ENCODE measurements at places on chromosomes 13 and 19.

GRCh38 chr19:40143612-40144011 lies 47.6 kb upstream of the MAP3K10 start:
- DNase-seq = peak; percentile 15

- DNase-seq = no peak
These were observed 6.7 kb upstream of the PGPEP1 start for GRCh38 chr19:18333680-18334079.

GRCh38 chr13:30569901-30570576 lies 47.7 kb upstream of the USPL1 start:
- DNase-seq = peak; percentile 95

DNA sequence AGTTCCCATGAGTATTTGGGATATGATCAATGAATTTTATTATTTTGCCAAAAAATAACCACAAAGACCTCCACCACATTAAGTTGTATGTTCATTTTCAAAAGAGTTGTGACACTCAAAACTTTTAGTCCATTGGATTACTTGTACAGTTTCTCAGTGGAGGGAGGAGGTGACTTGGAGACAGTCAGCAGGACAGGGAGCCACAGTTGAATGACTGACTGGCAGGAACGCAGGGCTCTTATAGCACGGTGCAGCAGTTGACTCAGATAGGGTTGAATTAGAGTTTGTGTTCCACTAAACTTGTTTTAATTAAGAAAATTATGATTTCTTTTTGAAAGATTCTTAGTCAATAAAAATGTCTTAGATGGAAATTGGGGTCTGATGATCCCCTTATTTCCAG lies 42.5 kb downstream of the TNFRSF19 start:
- DNase-seq = no peak

GRCh38 chr13:61029064-61029463 lies 386.6 kb downstream of the PCDH20 start:
- no peak for DNase-seq

GRCh38 chr19:30393046-30393445 lies 20.9 kb downstream of the ZNF536 start:
- peak; percentile 71 for DNase-seq

DNA sequence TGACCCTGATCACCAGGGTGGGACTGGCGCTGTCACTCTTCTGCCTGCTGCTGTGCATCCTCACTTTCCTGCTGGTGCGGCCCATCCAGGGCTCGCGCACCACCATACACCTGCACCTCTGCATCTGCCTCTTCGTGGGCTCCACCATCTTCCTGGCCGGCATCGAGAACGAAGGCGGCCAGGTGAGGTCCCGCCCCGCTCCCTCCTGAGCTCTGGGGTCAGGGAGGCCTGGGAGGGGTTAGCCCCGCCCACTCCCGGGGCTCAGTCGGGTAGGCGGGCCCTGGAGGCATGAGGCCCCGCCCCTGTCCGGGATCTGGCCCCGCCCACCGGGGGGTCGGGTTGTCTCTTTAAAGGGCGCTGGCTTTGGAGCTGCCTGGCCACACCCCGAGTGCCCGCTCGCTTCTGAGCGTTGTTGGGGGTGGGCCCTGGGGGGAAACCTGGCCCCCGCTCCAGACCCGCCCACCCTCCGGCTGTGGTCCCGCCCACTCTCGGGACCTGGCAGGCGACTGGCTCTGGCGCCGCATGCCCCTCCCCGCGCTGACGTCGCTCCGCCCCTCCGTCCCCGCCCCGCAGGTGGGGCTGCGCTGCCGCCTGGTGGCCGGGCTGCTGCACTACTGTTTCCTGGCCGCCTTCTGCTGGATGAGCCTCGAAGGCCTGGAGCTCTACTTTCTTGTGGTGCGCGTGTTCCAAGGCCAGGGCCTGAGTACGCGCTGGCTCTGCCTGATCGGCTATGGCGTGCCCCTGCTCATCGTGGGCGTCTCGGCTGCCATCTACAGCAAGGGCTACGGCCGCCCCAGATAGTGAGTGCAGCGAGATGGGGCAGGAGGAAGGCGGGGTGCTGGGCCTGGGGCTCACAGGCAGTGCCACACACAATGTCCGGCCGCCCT lies 13.1 kb downstream of the DDX39A start:
- peak; percentile 80 for DNase-seq

GRCh38 chr13:28493740-28494503 lies 1.0 kb downstream of the FLT1 start:
- DNase-seq = no peak

DNA sequence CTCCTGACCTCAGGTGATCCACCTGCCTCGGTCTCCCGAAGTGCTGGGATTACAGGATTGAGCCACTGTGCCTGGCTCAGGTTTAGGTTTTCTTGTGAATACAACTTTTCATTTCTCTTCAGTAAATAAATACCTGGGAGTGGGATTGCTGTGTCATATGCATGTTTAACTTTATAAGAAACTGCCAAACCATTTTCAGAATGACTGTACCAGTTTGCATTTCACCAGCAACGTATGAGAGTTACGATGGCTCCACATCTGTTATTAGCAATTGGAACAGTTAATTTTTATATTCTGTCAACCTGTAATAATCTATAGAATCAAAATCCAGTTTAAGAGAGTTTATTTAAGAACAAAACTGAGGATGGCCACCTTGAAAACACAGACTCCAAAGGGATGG lies 52.2 kb downstream of the TEX26 start:
- no peak for DNase-seq

DNA sequence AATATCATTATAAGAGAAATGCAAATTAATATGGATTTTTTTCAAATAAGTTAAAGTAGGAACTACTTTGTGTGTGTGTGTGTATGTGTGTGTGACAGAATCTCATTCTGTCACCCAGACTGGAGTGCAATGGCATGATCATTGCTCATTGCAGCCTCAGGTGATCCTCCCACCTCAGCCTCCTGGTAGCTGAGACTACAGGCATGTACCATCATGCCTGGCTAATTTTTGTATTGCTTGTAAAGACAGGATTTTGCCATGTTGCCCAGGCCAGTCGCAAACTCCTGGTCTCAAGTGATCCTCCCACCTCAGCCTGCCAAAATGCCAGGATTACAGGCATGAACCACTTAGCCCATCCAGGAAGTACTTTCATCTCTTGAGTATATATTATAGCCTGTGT lies 3.2 kb upstream of the ERVV-2 start:
- DNase-seq = no peak

GRCh38 chr19:8475005-8475404 lies 27.4 kb downstream of the PRAM1 start:
- no peak for DNase-seq

DNA sequence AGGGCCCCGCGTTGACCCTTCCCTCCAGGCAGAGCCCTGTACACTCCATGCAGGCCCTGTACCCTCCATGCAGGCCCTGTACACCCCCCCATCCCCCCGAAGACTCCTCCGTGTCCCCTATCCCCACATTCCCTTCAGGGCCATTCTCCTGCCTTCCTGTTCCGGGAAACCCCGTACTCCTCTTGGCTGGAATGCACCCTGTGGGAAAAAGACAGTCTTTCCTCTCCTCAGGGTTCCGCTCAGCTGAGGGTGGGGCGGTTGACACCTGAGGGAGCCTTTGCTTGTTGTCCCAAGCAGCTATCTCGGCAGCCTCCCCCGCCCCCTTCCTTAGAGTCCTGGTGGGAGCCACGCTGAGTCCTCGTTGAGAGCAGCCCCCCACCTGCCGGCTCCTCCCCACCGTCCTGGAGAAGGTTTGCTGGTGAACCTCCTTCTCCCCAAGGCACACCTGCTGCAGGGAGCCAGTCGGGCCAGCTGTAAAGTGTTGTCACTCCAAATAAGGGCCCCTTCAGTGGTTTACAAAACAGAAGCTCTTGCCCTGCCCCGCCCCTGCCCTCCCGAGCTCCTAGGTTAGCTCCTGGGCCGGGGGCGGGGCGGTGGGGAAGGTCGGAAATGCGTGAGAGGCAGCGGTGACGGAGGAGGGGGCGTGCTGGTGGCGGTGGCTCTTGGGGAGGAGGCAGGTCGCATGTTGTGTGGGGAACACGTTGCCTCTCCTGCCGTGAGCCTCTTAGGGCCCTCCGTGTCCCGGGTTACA lies 1.5 kb downstream of the GNA11 start:
- DNase-seq = no peak

DNA sequence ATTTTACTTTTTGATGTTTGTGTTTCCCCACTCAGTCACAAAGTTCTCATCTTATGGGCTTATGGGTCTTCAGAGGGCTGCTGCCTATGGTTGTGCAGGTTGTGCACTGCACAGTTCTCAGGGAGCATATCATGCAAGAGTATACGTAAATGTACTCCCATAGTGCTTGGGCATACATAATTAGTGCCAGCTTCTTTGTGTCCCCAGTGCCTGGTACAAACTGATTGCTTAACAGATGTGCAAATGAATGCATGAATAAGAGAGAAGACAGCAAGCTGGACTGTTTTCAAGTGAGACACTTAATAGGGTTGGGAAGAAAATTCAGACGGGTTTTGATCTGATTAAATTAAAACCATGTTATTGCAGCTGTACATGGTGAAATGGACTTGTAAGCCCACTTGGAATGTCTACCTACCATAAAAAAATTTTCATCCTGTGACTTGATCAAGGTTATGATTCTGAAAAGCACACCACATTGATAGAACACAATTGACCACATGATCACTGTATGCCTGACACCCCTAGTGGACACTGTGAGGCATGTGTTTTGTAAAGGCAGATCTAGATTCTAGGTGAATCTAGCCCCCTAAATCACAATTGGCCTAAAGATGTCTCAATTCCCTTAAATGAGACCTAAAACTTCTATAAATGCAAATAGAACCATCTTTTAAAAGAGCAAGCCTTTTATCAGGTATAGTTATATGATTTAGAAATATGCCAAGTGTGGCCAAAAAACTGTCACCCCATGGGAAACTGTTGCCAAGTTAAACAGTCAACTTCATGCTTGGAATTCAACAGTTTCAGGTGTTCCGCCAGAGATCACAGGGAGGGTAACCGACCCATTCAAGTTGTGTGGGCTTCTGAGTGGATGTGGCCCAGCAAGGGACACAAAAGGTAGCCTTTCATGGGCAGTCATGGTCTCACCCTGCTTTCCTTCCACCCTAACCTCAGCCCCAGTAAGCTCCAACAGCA lies 27.9 kb downstream of the FAM124A start:
- no peak for DNase-seq

DNA sequence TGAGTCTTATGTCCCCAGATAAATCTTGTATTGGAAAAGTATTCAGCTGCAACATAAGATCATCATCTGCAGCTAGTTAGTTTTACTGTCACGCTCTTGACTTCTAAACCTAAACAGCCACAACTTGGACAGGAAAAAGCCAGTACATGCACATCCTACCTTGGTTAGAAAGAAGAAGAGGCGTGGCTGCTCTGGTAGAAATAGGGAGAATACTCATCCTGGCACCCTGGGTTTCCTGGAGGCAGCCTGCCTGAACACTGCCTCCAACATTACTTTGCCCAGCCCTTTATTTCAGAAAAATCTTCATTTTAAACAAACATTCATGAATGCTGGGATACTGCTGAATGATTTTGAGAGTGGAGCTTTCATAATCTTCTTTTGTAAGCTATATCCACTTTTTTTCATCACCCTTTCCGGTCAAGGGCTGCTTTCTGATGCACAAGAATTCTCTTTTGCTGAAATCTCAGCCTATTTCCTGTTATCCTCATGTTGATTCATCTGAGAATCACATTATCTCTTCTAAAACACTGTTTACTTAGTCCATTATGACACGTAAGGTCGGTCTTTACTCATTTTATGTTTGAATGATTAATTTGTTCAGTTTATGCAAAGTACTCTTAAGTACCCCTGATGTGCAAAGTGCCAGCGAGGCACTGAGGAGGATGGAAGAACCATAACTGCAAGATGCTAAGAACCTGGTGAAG lies 55.2 kb downstream of the STARD13 start:
- DNase-seq = no peak

- DNase-seq = peak; percentile 32
These were observed 102.8 kb downstream of the EFNB2 start for GRCh38 chr13:106432636-106433035.

DNA sequence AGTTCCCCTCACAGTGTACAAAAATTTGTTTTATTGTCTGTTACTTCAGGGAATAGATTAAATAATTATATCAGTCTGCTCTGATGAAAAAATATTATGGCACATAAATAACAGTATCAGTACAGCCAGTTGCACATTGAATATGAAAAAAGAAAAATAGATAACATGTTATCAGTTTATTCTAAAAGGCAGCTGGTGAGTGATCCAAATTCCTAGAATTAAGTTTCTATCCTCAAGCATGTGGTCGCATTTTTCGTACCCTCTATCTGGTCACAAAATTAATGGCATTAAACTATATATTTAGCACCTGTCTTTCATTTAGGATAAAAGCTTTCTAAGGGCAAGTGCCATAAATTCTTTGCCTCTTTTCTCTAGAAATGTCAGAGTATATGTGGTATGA lies 944.8 kb upstream of the PCDH9 start:
- DNase-seq = no peak

GRCh38 chr13:35256459-35257148 lies 219.9 kb downstream of the MAB21L1 start:
- DNase-seq = no peak

DNA sequence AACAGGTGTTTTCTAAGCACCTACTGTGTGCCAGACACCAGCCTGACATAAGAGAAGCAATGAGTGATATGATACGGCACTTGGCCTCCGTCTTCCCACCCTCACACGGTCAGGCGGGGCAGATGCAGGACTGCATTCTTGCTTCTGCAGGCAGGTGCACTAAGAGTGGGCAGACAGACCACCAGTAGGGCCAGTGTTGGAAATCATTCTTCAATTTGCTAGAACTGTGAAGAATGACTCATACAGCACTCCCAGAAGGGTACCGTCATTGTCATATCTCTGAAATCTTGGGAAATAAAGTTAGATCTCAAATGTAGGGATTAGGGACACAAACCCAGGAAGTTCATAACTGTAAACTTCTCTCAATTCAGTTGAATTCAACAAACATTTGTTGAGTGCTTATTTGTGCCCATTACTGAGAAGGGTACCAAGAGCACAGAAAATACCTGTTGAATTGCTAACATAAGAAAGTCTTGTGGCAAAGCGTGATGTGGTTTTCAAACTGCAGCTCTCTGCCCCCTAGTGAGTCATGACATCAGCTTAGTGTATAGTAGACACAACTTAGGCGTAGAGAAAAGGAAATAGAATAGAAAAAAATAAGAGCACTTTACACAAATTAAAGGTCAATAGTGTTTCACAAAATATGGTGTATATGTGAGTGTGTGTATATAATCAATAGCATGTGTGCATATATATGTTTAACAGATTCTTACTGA lies 76.1 kb downstream of the TEX26 start:
- peak; percentile 46 for DNase-seq

DNA sequence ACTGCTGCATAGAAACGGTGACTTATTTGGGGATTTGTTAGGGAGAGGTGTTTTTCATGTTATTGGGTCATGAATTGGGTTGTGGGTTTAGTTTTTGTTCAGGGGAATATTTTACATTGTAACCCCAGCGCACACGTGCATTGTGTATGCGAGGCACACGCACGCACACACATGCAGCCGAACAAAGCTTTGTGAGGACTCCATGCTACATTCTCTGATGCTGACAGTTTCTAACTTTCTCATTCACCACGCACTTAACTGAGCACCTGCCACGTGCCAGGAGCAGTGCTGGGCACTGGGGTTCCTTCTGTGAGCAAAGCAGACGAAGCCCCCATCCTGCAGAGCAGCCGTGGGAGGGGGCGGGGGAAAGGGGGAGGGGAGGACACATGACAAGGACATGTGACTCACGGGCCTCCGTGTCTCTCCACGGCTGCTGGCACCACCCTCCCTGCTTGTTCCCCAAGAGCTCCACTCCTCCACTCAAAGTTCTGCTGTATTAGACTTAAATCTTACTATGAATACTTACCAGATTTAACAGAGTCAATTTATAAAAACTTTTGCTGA lies 55.6 kb downstream of the SLC7A9 start:
- DNase-seq = no peak
